Left ventricle myocardium superior (tissue), 1 donor: ENCODE measurements at places on chromosomes 2 and 18.
A peak's percentile ranks its signal among the peaks of the same experiment; 100 is the strongest.

DNA sequence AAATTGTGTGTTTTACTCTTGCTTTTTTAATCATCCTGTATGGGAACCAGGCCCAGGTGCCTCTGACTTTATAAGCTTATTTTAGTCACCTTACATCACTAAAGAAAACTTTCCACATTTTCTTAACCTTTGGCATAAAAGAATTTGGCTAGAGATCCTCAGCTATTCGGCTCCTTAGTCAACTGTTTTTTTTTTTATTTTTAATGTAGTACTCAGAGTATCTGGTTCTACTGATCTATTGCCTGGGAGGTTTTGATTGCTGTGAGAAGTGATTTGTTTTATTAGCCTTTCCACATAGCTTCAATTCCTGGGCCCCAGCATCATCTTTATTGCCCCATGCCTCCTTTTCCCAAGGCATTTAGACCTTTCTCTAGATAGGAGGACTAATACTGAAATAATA lies 121.0 kb downstream of the MYO1B start:
- DNase-seq: no peak

- DNase-seq: no peak
Observed at GRCh38 chr2:176556373-176556772, 287.1 kb downstream of the MTX2 start.

GRCh38 chr2:59856391-59856790 lies 697.1 kb downstream of the BCL11A start:
- no peak for DNase-seq

- DNase-seq: no peak
Observed at GRCh38 chr2:54538537-54538936, 82.4 kb downstream of the SPTBN1 start.

DNA sequence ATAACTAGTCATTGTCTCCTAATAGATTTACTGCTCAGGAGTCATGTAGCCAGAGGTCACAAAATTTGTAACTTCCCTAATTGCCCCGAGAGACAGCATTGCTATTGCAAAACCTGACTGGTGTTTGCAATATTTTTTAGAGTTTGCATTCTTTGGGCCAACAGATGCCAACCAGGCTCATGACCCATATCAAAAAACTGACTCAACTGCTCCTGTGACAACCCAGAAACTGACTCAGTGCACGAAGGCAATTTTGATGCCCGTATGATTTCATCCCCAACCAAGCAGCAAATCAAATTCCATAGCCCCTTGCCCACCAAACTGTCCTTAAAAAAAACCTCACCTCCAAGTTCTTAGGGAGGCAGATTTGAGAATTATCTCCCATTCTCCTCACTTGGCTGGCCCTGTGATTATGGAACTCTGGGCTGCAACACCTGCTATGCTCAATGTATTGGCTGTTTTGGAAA lies 951.3 kb downstream of the TSN start:
- no peak for DNase-seq

DNA sequence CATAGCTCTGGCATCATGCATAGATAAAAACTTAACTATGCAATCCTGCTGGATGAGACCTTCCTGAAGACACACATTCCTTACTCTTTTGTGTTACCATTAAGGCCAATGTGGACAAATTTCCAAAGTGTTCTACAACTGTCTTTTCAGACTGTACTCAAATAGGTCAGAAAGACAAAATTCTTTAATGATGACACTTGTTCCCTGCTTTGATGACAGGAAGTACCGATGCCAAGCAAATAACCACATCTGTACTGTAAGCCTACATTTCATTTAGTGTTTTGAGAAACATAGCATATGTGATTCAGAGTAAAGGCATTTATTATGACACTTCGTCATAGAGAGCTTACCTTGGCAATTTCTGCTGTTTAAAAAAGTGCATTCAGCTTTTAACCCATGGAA lies 55.0 kb downstream of the PMAIP1 start:
- no peak for DNase-seq

DNA sequence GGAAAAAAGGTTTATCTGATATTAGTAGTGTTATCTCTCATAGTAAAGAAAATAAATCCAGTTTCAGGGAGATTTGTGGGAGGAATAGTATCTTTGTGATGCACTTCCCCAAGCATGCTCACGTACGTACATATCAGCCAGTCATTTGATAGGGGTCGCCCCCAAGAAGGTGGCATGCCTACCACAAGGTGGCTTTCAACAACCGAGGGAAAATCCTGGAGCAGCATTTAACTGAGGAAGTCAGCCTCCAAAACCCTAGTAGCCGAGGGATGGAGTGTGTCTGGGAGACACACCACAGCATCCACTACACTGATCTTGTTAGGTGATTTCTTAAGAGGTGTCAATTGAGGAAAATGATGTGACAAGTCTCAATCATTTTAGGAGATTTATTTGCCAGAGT lies 623.9 kb downstream of the NYAP2 start:
- no peak for DNase-seq

DNA sequence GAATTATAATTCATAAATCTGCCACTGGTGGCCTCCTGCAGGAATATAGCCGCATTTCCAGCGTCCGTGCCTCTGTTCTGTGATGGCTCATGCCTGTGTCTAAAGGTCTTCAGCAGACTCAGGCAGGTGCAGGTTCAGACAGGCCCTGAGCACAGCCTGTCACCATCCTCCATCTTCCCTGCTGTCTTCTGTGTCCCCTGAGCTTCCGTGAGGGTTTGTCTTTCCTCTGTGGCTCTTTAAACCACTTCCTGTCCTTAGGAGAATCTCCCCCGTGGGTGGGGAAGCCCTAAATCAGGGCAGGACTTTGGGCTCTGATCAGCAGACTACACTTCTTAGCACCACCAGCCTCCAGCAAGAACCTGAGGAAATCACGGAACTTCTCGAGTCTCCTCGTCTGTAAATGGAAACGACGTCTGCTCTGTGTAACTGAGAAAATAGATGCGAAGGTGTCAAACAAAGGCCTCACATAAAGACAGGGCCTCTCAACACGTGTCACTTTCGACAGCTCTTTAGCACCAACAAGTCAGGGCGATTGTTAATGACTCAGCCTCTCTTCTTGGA lies 24.1 kb upstream of the NFATC1 start:
- DNase-seq: no peak

- DNase-seq: no peak
Observed at GRCh38 chr18:45957100-45957499, 10.0 kb downstream of the EPG5 start.

DNA sequence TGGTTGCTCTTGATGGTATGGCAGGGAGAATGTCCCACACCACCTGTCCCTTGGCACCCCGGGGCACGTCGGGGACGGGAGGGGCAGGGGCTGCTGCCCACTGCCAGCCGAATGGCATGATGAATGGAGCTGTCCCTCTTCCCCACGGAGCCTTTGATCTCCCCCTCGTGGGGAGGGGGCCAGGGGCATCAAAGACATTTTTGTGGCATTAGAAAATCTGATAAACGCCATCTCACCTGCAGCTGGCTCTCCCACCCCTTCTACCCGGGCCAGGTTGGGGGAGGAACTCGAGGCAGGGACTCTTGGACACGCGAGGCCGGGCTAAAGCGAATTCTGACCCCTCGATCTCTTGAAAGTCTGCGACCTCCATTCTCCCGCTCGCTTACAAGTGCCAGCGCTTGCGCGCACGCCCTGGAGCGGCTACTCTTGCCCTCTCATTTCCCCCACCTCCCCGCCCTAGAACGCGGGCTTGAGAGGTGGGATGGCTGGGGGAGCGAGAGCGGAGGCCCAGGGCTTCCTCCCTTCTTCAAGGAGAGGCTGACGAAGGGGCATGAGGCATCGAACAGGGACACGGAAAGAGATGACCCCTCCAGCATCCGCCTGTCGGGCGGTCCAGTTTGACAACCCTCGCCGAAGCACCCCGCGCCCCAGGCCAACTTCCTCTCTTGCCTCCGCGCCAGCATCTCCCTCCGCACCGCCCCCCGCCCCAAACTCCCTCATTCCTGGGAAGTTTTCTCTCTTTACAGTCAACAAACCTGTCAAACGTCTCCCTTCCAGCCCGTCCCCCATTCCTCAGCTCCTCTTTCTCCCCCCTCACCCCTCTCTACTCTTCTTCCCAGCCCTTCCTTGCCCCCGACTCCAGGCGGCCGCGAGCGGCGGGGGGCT lies 692 bp upstream of the WNT6 start:
- DNase-seq: no peak

DNA sequence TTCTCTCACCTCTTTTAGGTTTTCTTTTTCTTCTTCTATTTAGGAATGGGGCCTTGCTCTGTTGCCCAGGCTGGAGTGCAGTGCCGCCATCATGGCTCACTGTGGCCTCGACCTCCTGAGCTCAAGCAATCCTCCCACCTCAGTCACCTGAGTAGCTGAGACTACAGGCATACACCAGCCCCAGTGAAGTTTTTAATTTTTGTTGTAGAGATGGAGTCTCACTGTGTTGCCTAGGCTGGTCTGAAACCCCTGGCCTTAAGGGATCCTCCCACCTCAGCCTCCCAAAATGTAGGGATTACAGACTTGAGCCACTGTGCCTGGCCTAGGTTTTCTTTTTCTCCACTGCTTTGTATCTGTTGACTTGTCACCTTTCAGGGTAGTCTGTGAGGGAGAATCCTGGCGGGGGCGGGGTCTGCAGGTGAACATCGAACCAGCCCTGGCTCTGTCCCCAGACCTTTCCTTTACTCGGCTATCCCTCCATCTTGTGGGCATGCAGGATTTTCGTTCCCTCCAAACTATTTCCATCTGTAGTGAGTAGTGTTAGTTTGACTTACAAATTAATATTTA lies 21.7 kb downstream of the NCK2 start:
- no peak for DNase-seq

GRCh38 chr2:44430342-44430741 lies 68.6 kb downstream of the CAMKMT start:
- no peak for DNase-seq

DNA sequence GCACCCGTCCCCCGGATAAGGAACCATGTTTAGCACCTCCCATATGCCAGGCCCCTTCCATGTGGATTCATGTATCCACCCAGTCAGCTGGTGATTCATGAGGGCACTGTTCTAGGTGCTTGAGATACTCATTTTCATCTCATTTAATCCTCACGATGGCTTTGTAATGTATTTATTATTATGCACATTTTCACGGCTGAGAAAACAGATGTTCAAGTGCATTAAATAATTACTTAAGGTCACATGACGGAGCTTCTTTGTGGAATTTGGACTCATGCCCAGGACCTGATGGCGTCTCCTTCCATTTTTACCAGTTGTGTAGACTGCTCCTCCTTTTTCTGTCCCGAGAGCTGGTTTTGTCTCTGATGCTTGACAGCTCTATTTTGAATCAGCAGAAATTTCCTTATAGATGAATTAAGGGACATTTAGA lies 72.2 kb upstream of the RBM44 start:
- DNase-seq: no peak

GRCh38 chr2:99543247-99543646 lies 53.4 kb upstream of the REV1 start:
- DNase-seq: no peak

GRCh38 chr2:159091976-159092375 lies 123.5 kb downstream of the TANC1 start:
- no peak for DNase-seq

GRCh38 chr2:219296142-219296541 lies 13.1 kb downstream of the PTPRN start:
- no peak for DNase-seq

DNA sequence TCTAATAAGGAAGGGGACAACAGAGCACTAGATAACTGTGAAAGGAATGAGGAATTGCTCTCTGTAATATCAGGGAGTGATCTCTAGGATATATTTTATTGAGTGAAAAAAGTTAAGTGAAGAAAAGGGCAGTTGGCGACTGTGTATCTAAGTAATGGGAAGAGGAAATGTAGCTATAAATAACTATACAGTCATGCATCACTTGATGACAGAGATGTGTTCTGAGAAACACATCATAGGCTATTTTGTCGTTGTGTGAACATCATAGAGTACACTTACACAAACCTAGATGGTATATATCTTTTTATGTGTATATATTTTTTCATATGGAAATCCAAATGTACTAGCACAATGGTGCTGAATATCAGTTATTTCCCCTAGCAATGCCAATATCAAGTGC lies 329.3 kb downstream of the TXNL1 start:
- DNase-seq: no peak

DNA sequence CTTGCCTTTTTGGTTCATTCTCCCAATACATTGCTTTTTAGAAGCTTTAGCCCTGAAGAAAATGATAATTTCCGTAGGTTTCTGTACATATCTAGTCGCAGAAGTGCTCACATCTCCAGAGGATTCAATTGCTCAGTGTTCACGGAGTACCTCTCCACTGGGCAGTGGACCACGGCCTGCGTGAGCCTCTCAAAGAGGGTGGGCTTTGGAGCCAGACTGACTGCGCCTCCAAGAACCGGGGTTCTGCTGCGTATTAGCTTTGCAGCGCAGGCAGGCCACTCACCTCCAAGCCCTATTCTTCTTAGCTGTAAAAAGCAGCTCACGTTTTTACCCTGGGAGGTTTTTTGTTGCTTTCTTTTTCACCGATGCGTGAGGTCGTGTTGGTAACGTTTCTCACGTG lies 35.4 kb downstream of the NTSR2 start:
- no peak for DNase-seq

DNA sequence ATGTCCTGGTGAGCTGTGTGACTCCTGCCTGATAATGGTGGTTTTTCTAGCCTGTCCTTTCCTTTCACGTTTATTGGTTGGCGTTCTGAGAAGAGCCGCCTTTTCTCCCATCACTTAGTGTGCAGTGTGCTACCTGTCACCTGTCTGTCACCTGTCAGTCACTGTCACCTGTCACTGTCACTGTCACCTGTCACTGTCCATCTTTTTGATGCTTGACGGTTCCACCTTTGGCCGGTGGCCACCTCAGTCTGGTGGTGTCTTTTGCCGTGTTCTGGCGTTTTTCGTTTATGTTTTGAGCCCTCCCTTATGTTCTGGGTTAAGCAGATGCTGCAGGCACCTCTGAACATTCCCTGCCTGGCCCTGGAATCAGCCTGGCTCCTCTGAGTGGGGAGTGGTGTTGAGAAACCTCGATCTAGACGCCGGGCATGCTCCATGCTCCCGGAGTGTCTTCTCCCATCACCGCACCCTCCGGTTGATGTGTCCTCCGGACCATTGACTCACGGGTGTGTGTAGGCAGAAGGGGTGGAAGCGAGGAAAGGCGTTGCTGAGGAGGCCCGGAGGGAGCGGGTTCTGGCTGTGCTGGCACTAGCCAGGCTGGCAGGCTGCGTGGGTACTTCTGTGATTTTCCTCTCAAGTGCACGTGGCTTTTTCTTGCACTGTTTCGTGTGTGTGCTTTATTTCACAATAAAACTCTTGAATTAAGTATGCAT lies 20.7 kb downstream of the DTYMK start:
- DNase-seq: no peak

DNA sequence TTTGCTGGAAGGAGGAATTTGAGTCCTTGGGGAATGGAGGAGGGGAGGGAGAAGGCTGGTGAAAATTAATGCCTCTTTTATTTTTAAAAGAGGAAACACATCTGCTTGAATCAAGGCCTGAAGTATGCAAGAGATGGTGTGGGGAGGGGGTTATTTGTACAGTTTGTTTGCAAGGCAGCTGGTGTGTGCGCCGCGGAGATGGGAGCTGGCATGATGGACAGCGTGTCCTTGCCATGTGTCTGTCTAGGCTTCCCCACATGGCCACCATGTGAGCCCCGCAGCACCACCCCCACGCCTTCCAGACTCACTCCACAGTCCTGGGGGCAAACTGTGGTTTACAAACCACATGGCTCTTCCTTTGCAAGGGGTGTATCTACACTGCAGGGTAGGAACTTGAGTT lies 154.8 kb upstream of the APCDD1 start:
- DNase-seq: peak; percentile 41

- no peak for DNase-seq
Observed at GRCh38 chr2:237613679-237614078, 13.7 kb upstream of the LRRFIP1 start.
